Gastroesophageal sphincter (tissue), 4 donors: ENCODE measurements at places on chromosomes 16 and 17. TPM values are rescaled to one million over a fixed set of nuclear protein-coding genes. Genes with fewer than 3 reads are reported as not detected.

Gene TPPP3
- total RNA-seq, result 111 TPM

Gene ARL16
- 31.5 TPM for total RNA-seq

Gene C1QL1
- total RNA-seq, result 4.1 TPM

- no peak for ATAC-seq
Measured at GRCh38 chr16:88732172-88732960, 26.1 kb downstream of the CTU2 start.

DNA sequence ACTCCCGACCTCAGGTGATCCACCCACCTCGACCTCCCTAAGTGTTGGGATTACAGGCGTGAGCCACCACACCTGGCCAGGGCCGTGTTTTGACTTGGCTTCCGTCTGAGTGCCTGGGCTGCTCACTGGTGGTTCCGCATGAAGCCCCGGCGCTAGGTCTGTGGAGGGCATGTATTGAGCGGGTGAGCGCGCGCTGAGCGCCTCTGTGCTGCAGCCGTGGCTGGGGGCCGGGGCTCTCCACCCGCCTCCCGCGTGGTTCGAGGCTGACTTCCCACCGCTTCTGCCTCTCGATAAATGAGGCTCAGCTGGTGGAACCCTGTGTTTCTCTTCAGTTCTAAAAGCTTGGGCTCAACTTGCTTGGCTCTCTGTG, 38.9 kb upstream of the ATP2A3 start:
- ATAC-seq, result no peak

- ATAC-seq, result peak; percentile 59
Measured at GRCh38 chr16:22813948-22814710, at the start of gene HS3ST2. Gene HS3ST2 (plus strand): TSS chr16:22814162. CDS start chr16:22814611, 449 bp downstream.

- no peak for ATAC-seq
Measured at GRCh38 chr17:9987779-9988585, 82.9 kb upstream of the RCVRN start.

DNA sequence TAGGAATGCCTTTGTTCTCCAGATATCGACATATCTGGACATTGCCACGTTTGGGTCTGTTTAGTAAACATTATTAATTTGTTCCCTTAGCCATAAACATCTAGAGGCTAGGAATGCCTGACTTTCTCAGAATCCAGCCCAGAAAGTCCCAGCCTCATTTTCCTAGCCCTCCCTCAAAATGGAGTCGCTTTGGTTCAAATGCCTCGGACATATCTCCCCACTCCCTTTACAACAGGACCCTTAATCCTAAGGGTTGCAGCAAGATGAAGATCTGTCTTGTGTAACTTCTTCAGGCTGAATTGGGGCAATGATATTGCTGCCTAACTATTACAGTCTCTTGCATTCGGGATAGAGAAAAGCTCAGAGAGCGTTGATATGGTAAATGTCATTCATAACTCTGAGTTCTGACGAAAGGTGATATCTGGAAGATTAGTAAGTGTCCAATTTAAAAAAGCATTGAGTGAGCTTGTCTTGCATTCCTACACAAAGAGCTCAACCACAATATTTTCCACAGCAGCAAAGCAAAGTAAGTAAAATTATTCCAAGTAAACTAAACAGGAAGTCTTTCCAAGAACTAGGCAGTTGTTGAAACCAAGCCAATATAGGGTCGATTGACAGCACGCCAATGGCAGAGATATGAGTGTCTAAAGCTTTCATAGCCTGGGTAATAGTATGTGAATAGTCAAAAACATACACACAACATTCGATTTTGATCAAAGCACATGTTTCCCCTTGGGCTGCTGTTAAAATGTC, 46.0 kb upstream of the ARL4D start:
- no peak for ATAC-seq

- ATAC-seq, result no peak
Measured at GRCh38 chr16:31099860-31100638, 5.5 kb upstream of the VKORC1 start.

- ATAC-seq, result no peak
Measured at GRCh38 chr17:63834431-63835166, 7.1 kb upstream of the FTSJ3 start.

GRCh38 chr16:70804734-70805169, 3.8 kb upstream of the VAC14 start:
- ATAC-seq, result no peak
